ENCODE measurements at places on chromosomes 11 and 22. TPM values are rescaled to one million over a fixed set of nuclear protein-coding genes. Genes with fewer than 3 reads are reported as not detected.

RBMXL2 gene
- not detected for total RNA-seq

APOL5 gene
- not detected for total RNA-seq

CDC42EP2 gene
- 21.5 TPM for total RNA-seq

DNA sequence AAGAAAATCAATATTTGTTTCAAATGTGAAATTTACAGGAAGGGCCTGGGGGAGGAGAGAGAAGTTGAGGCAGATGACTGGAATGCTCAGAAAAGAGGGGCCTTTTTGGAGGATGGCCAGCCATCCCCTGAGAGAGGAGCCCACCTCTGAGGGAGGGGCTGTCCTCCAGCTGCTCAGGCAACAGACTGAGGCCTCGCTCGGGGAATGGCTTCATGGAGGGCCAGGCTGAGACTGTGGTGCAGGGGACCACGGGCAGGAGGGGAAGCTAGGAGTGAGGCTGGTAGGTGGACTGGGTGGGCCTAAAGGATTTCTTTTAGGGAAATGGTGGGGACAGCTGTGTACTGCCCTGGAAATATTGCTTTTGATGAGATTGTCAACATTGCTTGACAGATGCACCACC lies 73.5 kb upstream of the CADM1 start:
- DNase-seq = no peak

EPS8L2 gene
- total RNA-seq = 228 TPM

ANGPTL5 gene
- 0.09 TPM for total RNA-seq

DNA sequence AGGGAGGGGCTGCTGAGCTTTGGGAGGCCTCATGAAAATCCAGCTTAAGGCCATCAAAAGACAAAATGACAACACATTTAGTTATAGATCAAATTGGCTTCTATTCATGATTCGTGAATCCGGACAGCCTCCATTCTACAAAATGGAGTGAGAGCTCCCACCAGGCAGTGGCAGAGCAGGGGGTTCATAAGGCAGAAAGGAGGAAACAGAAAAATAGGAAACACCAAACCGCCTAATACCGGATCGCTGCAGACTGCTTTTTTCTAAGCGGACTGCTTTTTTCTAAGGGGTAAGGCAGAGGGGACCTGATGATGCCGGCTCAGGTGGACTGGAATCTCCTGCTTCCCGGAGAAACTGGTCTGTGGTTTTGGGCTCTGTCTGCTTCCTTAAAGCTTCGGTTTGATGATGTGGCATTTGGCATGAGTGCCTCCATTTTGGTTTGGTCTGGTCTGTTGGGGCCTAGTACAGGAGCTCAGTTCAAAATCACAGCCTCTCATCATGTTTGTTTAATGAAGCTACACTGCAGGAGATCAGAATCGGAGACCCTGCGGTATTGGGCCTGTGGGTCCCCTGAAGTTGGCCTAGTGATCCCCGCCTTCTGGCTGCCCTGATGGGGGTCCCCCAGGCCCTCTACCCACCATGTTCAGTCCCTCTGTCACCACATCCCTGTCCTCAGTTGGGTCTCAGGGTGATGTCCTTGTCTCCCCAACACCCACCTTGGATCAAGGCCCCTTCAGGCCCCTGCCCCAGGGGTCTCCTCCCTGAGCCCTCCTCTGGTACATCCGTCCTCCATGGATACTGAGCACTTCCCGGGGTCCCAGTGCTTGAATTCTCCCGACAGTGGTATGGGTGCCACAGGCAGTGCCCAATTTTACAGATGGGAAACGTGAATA lies 1.2 kb downstream of the ALDH3B1 start:
- no peak for DNase-seq

TRIM48 gene
- total RNA-seq = not detected

DNA sequence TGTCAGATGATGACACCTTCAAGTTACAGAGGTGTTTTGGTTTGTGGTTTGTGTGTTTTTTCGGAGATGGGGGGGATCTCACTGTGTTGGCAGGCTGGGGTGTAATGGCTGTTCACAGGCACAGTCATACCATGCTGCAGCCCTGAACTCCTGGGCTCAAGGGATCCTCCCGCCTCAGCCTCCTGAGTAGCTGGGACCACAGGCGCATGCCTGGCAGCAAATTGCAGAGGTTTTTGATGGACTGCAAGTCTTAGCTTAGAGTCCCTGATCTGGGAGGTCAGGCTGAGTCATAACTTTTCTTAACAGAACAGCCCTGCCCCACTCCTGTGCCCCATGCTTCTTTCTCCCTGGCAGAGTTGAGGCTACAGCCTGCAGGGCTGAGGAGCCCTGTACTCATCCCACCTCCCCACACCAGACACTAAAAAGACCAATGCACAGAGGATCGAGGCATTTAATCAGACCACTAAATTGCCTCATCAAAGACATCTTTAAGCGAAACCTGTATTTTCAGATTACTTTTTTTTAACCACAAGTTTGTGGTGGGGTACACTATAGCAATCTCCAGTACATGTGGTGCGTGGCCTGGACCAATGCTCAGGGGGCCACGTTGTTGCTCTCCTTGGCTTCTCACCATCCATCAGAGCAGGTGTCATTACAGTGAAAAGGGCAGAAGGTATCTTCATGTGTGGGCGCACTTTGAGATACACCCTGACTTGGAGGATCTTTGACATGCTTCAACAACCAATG lies 17.1 kb upstream of the ADORA2A start:
- DNase-seq = no peak

DNA sequence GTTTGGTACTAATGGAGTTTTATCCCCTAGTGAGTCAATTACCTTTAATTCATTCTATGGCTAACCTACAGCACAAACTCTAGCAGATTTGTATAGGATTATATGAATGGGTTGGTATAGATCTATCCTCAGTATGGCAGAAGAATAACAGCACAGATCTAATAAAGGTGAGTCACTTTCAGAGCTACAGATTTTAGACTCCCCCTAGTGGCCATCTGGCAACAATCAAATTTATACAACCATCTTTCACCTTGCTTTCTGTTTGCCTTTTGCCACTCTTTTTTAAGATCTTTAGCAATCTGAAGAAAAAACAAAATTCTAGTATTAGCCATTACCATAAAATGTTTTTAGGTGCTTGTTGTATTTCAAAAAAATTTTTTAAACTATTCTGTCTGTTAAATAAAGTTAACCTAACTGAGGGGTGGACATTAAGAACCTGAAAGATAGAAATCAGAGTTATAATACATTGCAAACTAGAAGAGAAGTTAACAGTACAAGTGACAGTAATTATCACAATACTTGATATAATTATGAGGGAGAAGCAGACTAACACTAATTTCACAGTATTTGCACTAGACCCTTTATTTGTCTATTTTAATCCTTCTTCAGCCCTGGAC lies 25.8 kb downstream of the DDIAS start:
- peak; percentile 39 for DNase-seq

DNA sequence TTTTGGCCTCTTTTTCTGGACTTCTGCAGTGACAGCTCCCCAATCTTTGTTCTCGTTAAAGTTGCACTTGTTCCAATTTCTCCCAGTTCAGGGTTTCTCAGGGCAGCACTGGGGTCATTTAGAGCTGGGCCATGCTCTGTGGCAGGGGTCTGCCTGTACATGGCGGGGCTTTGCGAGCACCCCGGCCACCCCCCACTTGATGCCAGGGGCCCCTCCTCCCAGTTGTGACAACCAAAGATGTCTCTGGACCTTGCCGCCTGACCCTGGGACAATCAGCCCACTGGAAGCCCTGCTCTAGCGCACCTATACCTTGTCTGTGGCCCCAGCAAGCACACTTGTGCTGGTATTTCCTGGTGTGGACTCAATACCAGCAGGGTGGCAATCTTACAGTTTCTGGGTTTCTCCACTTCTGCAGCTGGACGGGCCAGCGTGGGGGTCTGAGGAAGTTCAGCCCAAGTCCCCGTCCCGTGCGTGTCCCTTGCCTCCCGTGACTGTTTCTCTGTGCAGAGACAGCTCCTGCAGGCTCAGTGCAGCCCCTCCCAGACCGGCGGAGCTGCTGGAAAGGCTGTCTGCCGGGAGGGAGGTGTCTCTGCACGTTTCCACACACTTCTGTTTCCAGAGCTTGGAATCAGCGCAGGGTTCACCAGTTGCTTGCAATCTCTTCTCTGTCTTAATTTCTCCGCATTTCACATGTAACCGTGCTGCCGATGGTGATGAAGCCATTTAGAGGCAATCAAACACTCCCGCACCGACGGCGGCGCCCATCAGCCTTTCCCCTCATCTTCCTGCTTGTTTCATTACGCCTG lies 1328.9 kb downstream of the BRD1 start:
- DNase-seq = no peak

TESMIN gene
- 4.9 TPM for total RNA-seq

DNA sequence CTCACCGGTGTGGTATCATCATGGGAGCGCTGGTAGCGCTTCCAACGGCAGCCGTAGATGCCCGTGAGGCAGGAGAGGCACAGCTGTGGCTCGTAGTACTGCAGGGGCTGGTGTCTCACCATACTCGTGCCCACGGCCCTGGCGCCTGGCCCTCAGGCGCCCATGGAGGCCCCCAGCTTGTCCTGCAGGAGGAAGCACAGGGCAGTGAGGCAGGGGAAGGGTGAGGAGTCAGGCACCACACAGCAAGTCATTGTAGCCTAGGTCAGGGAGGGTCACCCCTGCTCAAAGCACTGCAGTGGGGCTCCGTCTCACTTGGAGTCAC lies 44.6 kb upstream of the KLHL35 start:
- no peak for DNase-seq

- DNase-seq = peak; percentile 82
Measured at GRCh38 chr11:113401718-113402117, 14.1 kb downstream of the ANKK1 start.

CCDC83 gene
- total RNA-seq = not detected

- DNase-seq = no peak
Measured at GRCh38 chr22:36863979-36864378, 3.2 kb downstream of the NCF4 start.

DNA sequence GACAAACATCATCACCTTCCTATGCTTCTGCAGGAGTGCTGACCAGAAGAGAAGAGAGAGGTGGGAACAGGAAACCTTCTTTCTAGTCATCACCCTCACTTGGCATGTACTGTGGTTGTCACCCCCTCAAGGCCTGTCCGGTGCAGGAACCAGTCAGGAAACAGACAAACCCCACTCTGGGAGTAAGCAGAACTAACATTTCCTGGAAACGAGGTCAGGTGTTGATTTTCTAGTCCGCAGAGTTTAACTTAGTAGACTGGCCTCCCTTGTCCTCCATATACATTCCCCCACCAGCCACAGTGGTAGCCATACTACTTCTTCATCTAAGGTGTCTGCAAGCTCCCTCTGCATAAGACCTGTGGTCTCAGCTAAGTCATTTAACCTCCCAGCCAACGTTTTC lies 80.7 kb upstream of the NCAM1 start:
- DNase-seq = no peak

- DNase-seq = no peak
Measured at GRCh38 chr22:46055911-46056545, 79.1 kb upstream of the WNT7B start.

FHIP1B gene
- total RNA-seq = 65.4 TPM

DCDC1 gene
- total RNA-seq = 8.1 TPM

KCNJ5 gene
- 1.6 TPM for total RNA-seq

GRCh38 chr22:33726294-33726734 lies 194.0 kb downstream of the LARGE1 start:
- DNase-seq = peak; percentile 10

CBLIF gene
- not detected for total RNA-seq

GRCh38 chr11:88115828-88116755 lies 59.2 kb downstream of the RAB38 start:
- DNase-seq = no peak

ASPHD2 gene
- total RNA-seq = 5.5 TPM

- no peak for DNase-seq
Measured at GRCh38 chr22:35624547-35624946, 7.4 kb upstream of the MB start.

DNA sequence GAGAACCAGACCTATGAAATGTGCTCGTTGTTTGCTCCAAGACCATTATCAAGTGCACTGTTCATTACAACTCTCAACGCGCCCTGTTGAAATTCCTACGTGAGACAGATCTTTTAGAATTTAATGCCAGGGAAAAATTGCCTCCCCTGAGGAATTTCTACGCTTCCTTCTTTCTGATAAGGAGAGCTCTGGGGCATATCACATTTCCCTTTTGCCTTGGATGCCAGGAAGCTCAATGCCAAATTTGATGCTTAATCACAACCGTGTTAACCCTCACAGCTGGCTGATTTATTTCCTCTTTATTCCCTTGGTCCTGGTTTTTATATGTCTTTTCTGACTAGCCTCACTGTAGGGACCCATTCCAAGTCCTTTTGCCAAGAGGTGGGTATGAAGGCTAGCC lies 109.4 kb downstream of the MICAL2 start:
- no peak for DNase-seq

DNA sequence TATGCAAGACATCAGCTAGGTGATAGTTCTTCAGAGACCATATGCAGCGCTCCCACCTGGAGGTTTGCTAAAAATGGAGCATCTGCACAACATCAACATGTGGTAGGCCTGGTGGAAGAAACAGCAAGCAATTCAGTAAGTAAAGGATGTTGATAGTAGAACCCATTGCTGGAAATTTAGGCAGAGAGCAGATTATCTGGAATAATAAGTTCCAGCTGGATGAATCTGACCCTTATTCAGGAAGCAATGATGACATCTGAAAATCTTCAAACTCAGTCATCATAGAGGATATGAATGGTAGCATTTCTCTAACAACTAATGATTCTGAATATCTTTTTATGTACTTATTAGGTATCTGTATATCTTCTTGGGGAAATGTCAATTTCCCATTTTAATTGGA lies 225.2 kb upstream of the ANO3 start:
- no peak for DNase-seq

POU2AF2 gene
- total RNA-seq = 5.0 TPM

- DNase-seq = no peak
Measured at GRCh38 chr11:13338019-13338426, 60.4 kb downstream of the BMAL1 start.

DNA sequence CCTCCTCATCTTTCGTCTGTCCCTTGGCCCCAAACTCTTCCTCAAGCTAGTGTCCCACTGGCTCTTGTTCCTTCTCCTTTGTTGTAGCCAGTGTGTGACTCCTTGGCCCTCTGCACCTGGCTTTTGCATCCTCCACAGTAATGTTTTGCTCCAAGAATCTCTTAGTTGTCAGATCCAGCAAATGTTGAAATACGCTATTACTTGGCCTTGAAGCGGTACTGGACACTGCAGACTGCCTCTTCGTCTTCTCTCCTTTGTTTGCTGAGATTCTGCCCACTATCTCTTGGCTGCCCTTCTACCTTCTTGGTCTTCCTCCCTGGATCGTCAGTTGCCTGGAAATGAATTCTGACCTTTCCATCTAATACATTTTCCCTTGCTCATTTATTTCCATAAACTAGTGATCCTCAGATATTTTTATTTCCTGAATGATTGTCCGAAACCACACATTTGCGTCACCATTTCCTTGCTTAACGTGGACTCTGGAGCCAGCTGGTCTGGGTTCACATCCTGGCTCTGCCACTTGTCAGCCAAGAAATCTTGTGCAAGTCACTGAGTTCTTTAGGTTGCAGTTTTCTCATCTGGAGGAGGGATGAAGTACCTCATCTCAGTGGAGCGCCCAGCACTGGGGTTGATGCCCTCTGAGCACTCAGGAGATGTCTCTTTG lies 113.6 kb downstream of the LDLRAD3 start:
- peak; percentile 28 for DNase-seq

DNA sequence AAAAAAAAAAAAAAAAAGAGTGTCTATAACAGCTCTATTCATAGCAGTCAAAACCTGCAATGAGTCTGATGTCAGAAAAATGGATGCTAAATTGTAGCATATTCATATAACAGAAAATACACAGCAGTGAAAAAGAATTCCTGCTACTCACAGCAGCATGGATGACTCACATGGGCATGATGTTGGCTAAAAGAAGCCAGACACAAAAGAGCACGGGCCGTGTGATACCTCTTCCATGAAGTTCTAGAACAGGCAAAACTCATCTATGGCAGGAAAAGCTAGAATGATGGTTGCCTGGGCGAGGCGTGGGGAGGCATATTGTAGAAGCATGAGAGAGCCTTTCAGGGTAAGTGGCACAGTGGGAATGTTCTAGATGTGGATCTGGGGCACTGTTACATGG lies 18.9 kb downstream of the PLAAT3 start:
- no peak for DNase-seq

Data from mucosa of gallbladder (tissue), 1 donor.